ENCODE measurements at places on chromosomes 3 and 15.

- no peak for DNase-seq
These were observed 22.5 kb upstream of the MUC20 start for GRCh38 chr3:195698325-195698646.

GRCh38 chr15:96585484-96586386 lies 255.2 kb downstream of the NR2F2 start:
- no peak for DNase-seq

DNA sequence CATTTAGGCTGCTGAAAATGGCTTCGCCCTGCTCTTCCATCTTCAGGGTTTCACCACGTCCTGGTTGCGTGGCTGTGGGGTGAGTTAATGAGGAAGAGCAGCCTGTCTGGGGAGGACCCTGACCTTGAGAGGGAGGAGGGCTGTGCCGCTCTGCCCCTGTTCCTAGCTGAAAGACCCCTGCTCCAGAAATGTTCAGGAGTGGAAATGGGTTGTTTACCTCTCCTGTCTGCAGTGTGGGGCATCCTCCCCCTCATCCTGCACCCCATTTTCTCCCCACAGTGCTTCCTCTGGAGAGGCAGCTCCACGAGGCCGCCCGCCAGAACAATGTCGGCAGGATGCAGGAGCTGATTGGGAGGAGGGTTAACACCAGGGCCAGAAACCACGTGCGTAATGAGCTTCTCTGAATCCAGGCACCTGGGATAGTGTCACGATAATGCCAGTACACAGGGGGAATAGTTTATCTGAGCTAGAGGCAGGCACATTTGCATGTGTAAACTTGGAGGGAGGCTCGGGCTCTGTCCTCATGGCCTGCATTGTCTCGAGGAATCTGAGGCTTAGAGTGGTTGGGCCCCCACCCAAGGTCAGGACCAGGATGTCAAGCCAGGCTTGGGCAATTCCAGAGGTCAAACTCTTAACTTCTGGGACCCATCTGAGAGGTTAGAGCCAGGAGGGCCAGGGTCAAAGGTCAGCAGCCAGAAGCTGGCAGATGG lies 4.0 kb downstream of the ANKDD1A start:
- no peak for DNase-seq

DNA sequence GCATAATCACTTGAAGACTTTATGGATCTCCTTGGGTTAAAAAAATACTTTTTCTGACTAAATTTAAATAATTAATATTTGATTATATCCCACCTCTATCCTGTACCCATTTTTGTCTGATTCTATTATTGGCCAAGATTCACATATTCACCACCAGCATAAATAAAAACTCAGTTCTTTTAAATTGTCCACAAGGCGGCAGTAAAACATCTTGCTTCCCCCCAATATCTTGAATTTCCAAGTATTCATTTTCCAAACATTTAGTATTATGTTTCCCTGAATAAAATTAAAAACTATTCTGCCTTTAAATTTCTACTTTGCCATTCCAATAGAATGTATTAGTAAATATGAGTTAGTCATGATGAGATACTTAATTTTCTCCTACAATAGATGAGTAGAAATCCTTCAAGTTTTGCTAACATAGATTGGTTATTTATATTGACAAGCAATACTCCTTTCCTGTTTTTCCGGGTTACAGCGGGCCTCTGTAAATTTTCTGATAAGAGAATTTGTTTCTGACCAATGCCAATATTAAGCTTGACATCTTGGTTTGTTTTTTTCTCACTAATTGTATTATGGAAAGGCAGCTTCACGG lies 218.7 kb upstream of the MDFIC2 start:
- no peak for DNase-seq
